Naive B cell (primary cell): ENCODE measurements at places on chromosomes 2 and 18.

GRCh38 chr18:46291149-46291548 lies 187.0 kb downstream of the HAUS1 start:
- no peak for DNase-seq

GRCh38 chr2:63249161-63249560 lies 198.5 kb downstream of the OTX1 start:
- DNase-seq, result no peak

GRCh38 chr2:169702996-169703395 lies 8.7 kb downstream of the PHOSPHO2 start:
- DNase-seq, result no peak

DNA sequence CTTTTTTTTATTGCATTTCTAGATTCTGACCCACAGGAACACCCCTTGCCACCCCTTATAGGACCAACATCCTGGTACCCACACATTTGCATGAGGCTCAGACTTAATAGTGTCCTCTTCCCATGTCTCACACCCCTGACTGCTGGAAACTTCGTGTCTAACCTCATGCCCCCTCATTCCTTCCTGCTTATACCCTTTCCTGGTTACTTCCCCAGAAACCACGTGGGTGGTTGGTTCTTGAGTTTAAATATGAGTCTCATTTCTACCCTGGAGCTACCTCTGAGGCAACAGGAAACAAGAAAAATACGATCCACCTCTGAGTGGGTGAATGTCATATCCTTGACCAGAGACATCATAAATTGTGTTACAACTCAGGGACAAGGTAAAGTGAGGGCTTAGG lies 1.6 kb downstream of the TNP1 start:
- no peak for DNase-seq

DNA sequence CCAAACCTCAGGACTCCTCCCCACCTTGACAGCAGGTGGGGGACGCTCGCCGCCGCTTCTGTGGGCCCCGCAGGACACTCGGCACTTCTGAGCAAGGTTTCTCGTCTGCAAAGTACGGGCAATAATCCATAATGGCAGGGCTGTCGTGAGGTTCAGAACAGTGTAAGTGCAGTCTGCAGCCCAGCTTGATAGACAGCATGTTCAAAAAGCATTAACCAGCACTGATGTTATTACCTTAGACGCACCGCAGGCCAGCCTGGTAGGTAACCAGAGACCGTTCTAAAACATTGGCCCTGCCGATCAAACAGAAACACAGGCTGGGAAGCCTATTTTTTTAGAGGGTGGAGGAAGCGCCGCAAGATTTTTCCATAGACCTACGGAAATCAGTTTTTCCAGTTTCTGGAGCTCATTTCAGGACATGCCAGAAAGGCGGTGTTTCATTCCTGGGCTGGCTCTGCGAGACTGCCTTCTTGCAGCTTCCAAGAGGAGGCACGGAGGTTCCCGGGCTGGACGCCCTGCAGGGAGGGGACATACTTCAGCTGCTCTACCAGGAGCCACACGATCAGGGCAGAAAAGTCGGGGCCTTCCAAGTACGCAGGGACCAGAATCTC lies 148.7 kb downstream of the TPO start:
- no peak for DNase-seq

DNA sequence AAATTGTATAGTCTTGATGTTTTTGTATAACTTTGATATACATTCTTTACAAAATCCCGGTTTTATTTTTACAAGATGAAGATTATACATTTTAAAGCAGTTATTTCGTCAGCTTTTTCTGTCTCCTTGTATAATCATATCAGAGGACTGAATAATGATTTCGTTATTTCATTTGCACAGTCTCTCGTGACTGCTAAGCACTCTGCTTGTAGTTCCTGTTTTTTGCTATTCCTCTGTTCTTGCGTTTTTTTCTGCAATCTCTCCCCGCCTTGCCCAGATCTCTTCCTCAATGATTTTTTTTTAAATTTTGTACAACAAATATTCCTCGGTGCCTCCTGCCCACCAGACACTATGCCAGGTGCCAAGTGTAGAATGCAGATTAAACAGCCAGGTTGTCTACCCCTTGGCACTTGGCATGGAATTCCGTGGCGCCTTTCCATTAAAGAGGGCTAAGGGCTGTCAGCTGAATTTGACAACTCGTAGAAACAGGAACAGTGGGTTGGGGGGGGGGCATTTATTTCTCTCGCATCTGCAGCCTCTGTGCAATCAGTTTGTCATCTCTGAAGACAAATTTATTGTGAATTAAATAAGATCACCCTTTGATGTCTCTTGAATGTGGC lies 69.6 kb downstream of the KLHL29 start:
- no peak for DNase-seq

DNA sequence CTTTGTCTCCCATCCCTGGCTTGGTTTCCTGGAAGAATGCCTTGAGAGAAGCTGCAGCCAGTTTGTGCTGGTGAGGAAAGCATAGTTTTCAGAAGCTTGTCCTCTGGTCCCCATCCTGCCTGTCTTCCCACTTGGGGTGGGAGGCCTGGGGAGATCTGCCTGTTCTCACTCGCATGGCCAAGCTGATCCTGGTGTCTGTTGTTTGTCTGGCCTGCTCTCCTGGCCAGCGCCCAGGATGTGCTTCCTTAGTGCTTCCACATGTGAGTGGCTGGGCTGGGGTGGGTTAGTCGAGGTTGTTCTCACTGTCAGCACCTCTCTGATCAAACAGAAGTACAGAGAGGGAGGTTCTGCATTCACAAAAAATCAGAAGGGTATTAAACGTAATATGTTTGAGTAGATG lies 49.5 kb downstream of the PTPRM start:
- DNase-seq, result no peak

DNA sequence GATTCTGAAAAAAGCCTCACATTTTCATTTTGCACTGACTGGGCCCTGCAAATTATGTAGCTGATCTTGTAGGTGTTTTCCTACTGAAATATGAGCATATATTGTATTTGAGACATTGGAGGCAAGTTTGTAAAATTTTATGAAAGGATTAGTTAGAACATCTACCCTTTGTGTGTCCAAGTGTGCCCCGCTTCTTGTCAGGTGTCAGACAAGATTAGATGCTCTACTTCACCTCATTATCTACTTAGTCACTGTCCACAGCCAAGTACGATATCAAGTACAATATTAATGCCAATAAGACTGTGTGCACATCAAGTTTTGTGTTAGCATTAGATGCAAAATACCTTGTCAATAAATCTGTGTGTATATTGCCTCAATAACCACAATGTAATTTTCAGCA lies 67.8 kb upstream of the RPRM start:
- no peak for DNase-seq

DNA sequence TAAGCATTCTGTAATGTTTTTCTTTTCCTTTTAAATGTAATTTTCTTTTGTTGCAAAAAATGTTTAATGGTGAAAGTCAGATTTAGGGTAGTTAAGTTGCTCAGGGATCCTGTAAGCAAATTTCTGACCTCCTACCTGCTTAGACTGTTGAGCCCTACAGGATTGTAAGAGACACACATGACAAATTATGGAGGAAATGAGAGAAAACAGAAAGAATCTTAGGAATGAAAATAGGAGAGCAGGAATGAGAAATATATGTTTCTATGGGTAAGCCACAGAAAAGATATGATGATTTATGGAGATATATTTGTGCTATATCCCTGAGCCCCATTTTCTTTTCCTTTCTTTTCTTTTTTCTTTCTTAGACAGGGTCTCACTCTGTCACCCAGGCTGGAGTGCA lies 28.3 kb downstream of the CYBRD1 start:
- no peak for DNase-seq

- DNase-seq, result no peak
Observed at GRCh38 chr18:35827275-35827902, 145.1 kb upstream of the RMP24 start.

GRCh38 chr2:1736045-1736444 lies 8.3 kb downstream of the PXDN start:
- no peak for DNase-seq

DNA sequence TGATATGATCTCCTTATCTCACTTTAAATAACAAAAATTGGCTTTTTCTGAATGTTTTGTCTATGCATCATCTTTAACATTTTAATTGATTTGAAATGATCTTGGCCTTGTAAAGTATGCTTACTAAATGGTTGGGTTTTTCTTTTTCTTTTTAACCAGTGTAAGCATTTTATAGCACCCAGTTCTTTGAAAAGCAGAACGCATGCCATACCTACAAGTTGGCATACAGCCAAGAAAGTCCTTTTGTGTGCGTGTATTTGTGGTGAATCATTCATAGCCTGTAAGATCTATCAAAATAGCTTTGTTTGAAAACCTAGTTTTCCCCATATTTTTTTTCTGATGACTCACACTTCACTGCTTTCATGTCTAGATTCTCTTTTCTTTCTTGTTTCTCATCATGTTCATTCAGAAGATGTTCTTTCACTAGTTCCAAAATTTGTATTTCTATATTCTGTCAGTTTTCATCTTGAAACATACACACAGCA lies 4.1 kb upstream of the VRK2 start:
- DNase-seq, result no peak

DNA sequence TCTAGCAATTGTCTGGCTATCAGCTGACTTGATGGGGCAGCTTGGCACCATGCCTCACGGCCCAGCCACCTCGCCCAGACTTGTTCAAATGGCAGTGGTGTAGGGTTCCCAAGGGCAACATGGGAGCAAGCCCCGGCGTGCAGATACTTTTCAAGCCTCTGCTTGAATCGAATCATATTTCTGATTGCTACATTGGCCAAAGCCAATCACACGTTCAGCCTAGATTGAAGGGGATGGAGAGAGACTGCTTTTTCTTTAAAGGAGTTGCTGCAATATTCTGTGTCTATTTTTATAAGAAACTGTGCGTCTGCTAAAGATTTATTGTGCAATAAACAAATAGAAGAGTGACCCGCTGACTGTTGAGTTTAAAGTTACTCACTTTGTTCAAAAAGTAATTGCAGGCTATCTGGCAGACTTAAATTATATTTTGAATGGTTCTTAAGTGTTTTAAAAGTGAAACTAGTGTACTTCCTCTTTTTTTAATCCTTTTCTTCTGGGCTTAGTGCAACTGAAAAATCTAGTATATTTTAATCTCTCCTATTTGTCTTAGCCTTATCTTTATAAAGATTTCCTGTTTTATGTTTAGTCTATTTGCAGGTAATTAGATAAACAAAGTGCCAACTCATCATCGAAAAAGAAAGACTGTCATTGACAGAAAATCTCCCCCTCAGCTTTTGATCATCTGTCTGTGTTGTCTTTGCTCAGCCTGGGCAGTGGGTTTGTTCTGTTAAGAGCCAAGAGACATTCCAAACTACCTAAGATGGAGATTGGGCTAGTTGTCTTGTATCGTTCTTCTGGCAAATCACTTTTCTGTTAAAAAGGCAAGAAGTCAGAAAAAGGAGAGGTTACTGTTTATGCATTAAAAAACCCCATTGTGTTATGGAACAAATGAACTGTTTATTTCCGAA lies 156.1 kb downstream of the TPGS2 start:
- DNase-seq, result no peak

GRCh38 chr2:36452260-36452659 lies 96.7 kb downstream of the CRIM1 start:
- DNase-seq, result no peak

- no peak for DNase-seq
Observed at GRCh38 chr18:2554696-2555095, 16.6 kb downstream of the METTL4 start.

- DNase-seq, result no peak
Observed at GRCh38 chr18:53153281-53153680, 813.3 kb downstream of the DCC start.

GRCh38 chr18:62338446-62339105 lies 13.5 kb downstream of the TNFRSF11A start:
- DNase-seq, result no peak

DNA sequence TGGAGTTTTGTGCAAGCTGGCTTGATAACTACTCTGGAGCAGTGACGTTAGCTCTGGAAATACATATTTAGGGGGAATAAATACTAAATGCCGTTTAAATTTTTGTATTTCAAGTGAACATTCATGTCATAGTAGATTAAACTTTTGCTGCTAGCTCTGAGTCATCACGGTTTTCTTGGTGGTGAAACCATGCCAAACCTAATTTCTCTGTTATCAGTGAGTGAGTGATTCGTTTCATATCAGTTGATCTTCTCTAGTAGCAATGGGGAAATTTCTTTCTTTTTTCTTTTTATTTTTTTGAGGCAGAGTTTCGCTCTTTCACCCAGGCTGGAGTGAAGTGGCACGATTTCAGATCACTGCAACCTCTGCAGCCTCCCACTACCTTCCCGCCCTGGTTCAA lies 211.1 kb downstream of the PTPRM start:
- DNase-seq, result no peak

DNA sequence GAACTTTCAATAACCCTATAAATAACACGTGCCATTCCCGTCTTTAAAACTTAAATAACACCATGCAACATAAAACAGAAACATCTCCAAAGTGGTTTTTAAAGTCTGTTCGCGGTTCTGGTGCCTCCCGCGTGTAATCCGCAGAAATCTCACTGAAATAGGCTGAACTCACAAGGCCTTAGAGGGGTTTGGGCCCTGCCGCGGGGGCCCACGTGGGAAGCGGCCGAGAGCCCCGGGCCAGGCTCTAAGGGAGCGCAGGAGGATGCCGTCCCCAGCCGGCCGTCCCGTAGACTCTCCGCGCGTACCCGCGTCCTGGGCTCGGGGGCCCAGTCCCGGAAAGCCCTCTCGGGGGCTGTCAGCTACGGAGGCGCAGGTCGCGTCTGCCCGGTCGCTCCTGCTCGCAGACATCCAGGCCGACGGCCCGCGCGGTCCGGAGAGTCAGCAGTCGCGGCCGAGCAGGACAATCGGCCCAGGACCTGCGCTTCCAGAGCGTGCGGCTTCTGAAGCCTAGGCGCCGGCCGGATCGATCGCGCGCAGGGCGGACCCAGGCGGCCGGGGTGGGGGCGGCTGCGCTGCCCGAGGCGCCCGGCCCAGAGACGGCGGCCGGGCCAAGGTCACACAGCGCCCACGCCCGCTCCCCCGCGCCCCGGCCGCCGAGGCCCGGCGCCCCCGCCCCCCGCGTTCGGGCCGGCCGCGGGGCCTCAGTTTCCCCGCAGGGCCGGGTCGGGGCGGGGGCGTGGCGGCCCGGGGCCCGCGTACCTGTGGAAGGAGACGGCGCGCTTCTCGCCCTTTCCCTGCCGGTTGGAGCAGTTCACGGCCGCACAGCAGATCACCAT lies 558 bp downstream of the THAP4 start:
- DNase-seq, result peak; percentile 27

DNA sequence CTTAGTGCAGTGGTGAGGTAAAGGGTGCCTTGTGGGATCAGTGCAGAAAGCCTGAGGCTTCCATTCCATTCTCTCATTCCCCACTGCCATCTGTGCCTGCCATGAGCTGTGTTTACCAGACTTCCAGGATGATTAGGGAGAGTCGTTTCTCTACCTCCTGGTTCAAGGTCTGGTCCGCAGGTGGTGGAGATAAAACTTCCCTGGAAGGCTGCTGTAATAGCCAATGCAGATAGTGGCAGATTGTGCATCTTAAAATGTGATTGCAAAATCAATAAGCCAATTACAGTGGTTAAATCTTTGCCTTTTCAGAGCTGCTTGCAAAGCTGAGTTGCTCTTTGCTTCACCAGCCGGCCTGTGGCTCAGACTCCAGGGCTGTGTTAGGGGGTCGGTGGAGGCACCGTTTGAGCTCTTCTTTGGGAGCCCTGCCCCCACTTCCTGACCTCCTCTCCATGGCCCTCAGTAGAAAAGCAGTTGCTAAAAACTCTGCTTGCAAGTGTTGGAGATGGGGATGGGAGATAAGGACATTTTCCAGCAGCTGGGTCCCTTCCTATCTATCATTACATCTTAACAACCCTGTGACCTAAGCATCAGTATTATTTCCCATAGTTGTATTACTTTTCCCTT lies 95.2 kb upstream of the HS6ST1 start:
- DNase-seq, result no peak
